ENCODE measurements at places on chromosomes 6 and 20.

DNA sequence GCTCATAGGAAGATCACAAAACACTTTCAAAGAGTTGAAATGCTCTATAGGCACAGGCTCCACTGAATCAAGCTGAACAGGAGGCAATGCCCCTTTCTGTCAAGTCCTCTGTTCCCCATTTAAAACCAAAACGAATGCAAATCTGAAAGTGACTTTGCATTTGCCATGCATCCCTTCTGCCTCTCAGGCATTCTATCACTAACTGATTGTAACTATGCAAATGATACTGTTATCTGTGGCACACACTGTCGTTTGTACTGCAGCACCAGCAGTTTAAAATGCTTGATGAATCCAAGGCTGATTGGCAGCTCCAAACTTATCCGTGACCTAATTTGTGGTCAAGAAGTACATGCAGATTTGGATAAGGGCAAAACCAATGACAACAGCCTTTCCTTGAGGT is 1067.5 kb upstream of the MAP3K7 start:
- no peak for DNase-seq

DNA sequence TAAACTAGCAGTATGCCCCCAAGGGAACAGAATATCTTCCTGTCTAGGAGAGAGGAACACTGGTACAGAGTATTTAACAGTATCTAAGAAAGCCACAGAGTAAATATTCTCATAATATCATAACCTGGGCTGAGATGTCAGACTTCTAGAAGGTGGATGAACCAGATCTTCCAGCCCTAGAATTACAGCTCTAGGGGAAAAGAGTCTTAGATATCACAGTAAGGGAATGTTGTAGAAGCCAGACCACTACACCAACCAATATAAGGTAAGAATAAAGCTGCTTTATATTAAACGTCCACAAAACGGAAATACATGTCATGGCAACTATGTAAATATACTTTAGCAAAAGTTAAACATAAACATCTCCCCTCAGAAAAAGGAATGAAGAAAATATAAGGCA is 12.4 kb downstream of the SERINC1 start:
- DNase-seq = no peak

DNA sequence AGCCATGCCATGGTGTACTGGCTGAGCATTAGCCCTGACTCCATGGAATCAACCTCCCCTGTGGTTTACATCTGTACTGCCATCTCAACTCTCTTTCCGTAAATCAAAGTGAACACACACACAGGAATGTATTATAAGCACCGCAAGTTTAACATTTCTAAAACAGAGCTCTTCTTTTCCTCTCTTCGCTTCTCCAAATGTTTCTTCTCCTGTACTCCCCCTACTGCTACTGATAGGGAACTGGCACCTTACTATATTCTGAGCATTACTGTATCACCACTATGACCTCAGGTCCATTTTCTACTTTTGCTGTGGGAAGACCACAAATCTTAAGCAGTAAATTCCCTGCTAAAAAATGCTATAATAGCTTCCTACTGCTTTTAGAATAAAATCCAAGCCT is 101.2 kb downstream of the NUS1 start:
- DNase-seq = no peak

DNA sequence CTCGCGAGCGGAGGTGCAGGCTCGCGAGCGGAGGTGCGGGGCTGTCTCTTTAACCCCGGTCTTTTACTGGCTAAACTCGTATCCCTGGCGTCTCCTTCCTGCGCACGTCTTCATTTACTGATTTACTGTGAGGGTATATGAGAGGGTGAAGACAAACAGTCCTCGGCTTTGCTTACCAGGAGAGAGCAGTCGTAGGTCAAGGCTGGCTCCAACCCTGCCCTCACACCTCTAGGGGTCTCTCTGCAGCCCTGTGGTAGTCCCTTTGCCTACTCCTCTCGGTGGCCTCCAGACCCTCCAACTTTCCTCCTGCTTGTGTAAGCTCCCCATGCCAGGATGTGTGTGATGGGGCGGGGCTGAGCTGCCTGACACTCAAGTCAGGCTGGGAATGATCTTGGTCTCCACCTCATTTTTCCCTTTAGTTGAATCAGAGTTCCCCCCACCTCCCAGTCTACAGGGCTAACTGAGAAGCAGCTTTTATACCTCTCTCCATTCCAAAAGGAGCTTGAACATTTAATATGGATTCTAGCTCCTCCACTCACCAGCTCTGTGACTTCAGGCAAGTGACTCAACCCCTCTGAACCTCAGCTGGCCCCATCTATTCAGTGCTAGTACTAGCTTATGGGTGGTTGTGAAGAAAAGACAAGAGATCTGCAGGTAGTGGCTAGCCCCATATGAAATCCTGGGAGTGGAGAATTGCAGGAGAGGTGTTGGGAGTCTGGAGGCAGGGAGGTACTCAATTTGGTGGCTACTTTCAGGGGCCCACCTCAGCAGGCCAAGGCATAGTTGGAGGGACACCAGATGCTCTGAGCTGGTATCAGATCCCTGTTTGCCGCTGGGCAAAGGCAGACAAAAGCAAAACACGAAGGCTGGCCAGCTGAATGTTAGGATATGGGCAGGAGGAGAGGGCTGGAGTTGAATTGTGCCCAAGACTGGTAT is 902 bp downstream of the SLC29A1 start:
- peak; percentile 62 for DNase-seq

DNA sequence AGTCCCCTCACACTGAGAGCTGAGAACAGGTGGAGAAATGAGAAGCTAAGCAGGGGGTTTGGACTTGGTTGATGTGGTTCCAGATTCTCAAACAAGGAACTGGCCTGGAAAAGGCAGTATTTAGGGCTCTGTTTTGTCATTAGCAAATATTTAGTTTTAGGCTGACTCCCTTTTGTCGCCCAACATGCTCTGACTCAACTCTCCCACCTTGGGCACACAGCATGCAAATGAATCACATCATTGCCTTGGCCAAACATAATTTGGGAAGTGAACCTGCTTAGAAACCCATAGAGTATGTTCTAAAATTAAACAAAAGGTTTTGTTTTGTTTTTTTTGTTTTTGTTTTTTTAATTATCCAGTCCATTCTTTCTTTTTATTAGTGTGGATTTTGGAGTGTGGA is 9.5 kb upstream of the UQCC2 start:
- no peak for DNase-seq

DNA sequence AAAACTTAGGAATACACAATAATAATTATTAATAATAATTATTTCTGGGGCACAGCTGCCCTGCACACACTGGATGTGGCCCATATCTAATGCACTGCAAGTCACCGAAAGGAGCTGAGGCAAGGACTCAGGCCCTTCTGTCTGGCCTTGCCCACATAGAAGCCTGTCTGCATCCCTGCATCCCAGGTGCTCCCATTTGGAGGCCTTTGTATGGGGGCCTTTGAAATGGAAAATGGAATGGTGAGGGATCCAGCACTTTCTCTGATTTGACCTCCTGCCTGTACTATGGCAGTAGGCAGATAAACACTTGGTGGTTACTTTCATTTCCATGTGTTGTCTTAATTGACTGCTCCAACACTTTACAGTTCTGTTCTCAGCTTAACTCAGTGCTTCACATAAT is 75.7 kb upstream of the PTCHD4 start:
- DNase-seq = no peak

GRCh38 chr6:1686117-1687098 is 76.7 kb downstream of the FOXC1 start:
- peak; percentile 10 for DNase-seq

- no peak for DNase-seq
Observed at GRCh38 chr20:5734602-5735001, 15.6 kb upstream of the SHLD1 start.

DNA sequence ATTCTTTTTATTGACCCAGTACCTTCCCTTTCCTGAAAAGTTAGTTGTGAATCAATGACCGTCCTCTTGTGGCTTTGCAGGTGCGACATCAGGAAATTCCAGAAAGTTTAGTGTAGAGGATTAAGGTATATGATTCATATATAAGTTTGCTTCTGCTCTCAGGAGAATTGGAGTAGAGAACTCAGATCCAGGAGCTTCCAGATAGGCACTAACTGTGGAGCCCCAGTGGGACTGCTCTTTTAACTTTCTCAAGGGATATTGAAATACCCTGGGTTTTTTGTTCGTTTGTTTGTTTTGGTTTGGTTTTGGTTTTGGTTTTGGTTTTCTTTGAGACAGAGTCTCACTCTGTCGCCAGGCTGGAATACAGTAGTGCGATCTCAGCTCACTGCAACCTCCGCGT is 9.5 kb downstream of the TAAR2 start:
- DNase-seq = no peak

GRCh38 chr20:63765082-63765873 is 25.7 kb downstream of the SLC2A4RG start:
- no peak for DNase-seq

DNA sequence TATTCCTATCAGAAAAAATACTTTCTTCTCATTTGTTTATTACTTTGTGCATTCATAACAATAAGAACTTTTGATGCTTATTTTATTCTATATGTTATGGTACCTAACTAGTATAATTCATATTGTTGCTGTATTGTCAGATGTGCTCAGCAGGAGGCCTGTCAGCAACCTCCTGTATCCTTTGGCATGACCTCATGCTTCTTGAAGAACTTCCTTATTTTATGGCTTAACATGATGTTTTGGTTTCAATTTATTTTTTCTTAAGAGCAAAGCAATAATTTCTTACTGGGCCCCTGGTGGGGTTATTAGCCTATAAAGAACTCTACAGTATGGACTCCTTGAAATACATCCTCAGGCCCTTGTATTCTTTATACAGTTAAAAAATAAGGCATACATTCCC is 17.3 kb downstream of the GGTLC1 start:
- no peak for DNase-seq

DNA sequence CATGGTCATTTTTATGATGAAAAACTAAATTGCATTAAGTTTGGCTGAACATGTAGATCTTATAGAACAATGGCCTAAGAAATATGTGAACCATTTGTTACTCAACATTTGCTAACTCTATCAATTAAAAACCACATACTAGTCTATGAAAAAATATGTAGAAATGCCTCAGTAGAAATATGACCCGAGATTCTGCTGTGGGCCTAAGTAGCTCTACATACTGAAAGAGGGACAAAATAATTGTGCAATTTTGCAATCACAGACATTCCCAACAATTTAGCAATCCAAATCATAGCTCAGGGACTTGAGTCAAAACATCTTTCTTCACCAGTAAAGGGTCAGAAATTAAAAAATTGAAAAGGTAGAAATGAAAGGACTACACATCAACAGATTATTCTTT is 619.0 kb downstream of the FRK start:
- DNase-seq = no peak

DNA sequence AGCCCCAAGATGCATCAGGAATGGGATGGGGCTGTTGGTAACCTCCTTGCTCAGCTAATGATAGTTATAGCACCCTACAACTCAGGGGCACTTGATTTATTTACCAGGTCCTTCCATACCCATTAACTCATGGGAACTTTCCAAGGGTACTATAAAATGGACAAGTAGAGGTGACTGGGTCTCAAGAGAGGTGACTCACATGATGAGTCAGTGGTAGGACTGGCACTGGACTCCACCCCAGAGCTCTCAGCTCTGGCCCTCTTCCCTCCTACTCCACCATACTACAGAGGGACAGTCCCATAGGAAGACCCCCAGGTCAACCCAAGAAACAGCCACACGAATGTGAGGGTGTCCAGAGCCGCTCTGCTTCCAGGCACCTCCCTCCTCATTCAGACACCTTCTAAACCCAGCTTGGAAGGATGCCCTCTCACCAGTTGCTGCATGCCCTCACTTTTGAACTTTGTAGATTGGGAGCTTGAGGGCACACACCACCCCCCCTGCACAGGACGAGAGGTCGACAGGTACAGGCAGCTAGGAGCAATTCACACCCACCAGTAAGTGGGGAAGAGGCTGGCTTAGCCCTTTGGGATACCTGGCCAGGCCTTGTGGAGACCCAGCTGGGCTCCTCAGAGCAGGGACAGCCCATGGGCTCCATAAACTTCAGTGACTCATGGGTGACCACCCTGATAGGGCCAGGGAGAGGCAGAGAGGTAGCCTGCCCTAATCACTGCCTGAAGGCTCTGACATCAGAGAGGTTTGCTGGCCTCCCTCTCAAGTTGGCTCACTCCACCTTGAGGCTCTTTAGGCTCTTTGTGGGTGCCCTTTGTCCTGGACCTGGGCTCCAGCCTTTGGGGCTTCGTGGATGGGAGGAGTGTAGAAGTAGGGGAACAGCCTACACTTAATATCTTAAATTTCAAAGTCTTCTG is 81.6 kb upstream of the MLN start:
- DNase-seq = no peak

DNA sequence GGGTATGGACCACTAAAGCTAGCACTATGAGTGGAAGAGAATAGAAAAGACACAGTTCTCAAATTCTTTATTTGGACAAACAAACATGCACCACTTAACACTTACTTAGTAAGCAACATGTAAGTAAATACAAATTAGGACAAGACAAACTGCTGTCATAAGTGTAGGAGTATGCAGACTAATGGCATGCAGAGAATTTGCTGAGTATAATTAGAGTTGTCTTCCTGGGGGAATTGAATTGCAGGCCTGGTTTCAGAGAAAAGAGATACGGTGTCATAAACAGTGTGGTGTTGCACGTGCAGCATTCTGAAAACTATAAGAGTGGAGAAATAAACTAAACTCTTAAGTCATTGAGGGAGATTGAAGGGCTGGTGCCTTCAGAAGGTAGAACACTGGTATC is 125.2 kb upstream of the EYA4 start:
- no peak for DNase-seq

DNA sequence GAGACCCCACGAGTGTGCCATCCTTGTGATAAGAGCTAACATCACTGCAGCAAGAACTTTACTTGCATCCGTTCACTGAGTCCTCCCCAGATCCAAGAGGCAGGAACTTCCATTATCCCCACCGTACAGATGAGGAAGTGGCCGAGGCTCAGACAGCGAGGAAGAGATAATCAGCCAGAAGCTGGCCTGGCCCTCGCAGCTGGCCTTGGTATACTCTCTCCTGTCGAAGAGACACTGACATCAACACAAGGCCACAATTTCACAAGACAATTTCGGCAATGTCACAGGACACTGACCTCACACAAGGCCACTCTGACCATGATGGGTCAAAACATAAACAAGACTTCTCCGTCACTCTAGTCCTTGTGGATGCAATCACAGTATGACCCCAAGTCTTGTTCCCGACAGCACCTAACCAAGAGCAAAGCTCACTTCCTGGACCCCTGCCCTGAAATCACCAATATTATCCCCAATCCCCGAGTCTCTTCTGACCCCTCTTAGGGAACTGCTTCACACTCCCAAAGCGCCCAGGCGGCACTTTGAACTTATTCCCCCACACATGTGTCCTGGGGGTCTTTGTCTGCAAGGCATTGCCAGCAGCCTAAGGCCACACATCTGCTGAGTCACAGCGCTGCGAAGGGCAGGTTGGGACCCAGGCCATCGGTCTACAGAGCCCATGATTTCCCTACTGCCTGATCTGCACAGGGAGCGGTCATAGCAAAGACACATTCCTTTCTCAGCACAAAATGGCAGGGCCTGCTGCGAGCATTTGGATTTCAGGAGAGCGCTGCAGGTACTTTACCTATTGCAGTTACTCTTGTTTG is 14.8 kb upstream of the VAPB start:
- no peak for DNase-seq

DNA sequence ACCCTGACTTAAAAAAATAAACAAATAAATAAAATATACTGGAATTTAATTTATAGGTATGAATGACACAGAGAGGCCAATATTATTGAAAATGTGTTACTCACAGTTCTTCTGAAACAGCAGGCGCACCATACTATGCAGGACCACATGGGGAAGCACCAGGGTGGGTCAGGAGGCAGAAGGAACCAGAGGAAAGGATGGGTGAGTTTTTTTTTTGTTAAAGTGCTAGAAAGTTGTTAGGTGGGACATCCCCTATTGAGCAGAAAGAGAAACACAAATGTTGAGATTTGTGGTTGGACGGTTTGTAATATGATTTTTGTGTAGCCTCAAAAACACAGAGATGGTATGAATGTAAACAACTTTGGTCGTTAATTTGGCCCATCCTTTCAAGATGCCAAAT is 26.0 kb downstream of the PTPRA start:
- no peak for DNase-seq
